ENCODE measurements at places on chromosomes 7 and 10.

DNA sequence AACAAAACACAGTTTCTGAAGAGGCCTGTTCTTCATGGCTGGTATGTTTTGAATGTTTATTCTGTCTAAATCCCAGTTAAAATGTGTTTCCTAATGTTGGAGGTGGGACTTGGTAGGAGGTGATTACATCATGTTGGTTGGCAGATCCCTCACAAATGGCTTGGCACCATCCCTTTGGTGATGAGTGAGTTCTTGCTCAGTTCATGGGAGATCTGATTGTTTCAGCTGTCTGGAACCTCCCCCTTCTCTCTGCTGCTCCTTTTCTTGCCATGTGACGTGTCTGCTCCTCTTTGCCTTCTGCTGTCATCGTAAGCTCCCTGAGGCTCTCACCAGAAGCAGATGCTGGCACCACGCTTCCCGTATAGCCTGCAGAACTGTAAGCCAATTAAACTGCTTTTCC, 383.6 kb upstream of the TPK1 start:
- DNase-seq = no peak

DNA sequence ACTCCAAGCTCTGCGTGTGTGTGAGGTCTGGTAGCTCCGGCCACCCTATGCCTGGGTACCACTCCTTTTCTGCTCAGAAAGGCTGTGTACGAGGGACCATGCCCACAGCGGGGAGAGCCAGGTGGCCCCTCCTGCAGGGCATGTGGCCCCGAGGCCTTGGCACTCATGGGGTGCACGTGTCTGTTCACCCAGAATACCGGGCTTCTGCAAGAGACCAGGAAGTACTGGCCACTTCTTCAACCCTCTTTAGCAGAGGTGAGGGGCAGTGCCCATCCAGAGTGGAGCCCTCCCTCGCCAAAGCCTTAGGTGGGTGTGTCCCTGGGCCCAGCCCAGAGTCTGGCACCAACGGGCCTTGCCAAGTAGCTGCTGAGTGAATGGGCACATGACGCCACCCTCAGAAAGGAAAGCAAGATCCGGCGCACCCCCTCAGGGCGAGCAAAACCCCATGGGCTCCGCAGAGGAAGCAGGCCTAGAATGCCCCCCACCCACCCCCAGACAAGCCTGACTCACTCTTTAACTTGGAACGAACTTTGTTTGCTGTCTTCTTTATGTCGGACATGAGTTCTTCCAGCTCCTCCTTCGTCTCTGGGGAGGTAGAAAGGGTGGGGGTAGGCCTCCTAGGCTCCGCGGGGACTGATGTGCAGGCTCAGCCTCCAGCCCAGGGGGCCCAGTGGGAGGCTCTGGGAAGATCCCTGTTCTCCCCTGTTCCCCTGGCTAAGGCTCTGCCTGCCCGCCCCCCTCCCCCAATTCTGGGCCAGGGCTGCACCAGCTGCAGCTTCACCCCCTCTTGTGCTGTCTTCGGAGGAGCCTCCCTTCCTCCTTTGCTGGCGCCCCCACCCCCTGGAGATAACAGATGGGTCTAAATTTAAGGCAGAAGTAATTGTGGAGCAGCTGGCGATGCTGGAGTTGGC, 14.6 kb downstream of the STX1A start:
- no peak for DNase-seq

GRCh38 chr10:44627591-44628354, 242.9 kb upstream of the CXCL12 start:
- no peak for DNase-seq

GRCh38 chr7:2645274-2645868, 13.6 kb downstream of the TTYH3 start:
- DNase-seq = no peak

DNA sequence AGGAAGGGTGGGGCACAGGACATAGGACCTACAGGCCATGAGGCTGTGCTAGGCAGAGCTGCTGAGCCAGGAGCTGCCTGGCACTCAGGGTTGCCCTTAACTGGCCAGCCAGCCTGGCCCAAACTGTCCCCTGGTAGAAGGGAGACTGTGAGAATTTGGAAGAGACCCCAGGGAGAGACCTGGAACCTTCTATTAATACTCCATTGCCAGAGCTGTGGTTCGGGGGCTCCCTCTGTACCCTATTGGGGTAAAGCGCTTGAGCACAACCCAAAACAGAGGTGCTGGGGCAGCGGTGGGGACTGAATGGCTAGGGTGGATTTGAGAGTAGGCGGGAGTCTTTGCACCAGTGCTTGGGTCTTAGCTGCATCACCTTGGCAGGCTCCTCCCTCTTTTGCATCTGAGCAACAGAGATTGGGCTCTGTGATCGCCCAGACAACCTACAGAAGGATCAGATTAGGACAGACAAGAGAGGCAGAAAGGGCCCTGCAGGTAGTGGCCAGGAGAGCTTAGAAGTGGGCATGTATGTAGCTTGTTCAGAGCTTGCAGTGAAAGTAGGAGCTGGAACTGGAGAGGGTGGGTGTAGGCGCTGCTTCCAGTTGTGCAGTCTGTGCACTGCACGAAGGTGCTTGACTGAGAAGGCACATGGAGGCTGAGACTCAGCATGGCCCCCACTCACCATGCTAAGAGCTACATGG, 53.3 kb downstream of the ADCYAP1R1 start:
- no peak for DNase-seq

- DNase-seq = no peak
Measured at GRCh38 chr7:151884312-151885201, 7.6 kb upstream of the PRKAG2 start.

GRCh38 chr10:84235096-84235495, 6.2 kb downstream of the LRIT1 start:
- DNase-seq = no peak

Measured in left renal cortex interstitium (tissue), 4 donors.